Activated naive CD8-positive, alpha-beta T cell treated with anti-CD3 and anti-CD28 coated beads for 36 hours (primary cell): ENCODE measurements at places on chromosomes 3 and 15. TPM values are rescaled to one million over a fixed set of nuclear protein-coding genes. Genes with fewer than 3 reads are reported as not detected.

The TMC3 gene
- not detected for total RNA-seq

The SLC28A2 gene
- not detected for total RNA-seq

The CHRNA5 gene
- 7.3 TPM for total RNA-seq

The TAGLN3 gene
- 0.31 TPM for total RNA-seq

The CLDN11 gene
- not detected for total RNA-seq
